ENCODE measurements at places on chromosomes 7 and 10.

DNA sequence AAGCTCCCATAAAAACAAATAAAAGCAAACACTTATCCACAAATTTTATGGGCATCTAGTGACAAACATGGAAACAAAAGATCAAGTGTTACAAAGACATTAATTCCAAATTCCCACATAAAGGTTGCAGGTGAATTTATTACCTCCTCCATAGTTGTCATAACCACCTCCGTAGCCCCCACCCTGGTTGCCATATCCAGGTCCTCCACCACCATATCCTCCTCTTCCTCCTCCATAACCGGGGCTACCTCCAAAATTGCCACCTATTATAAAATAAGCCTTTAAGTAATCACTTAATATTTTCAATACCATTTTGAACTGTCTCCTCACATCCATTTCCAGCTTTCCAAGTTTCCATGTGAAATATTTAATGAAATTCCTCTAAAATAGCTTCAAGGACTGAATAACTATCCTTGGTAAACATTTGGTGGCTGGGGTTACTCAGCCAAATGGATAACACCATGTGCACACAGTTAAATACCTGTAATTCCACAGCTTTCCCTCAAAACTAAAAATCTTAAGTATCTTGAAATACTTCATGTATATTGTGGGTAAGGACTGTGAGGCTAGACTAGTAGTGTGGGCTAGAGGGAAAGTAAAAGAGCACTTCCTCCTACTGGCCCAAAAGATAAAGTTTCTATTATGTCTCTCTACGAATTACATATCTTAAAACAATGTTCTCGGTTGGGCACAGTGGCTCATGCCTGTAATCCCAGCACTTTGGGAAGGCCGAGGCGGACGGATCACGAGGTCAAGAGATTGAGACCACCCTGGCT lies 6.9 kb downstream of the HNRNPA2B1 start:
- DNase-seq: no peak

DNA sequence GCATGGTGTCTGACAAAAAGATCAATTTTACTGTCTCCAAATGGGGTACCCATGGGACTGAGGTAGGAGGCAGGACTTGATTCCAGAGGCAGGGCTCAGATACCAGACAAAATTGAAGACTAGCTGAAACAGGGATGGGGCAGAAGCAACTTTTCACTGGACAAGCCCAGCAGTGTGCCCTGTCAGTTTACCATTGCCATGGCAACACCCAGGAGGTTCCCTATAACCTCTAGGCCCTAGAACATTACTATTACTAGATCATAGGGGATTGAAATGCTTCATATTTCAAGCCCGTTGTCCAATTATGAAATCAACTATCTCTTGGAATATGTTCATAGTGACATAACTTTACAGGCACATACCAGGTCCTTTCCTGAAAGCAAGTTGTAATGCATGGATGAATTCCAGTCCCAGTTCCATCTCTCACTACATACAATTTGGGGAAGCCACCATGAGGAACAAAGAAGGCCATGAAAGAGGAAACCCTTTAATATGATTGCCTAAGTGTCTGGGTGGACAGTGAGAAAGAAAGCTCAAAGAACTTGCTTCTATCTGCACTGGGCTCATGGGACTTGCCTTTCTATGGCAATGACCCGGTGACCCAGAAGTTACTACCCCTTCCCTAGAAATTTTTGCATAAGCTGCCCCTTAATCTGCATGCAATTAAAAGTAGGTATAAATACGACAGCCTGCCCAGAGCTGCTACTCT lies 557.9 kb downstream of the KCNMA1 start:
- DNase-seq: no peak

DNA sequence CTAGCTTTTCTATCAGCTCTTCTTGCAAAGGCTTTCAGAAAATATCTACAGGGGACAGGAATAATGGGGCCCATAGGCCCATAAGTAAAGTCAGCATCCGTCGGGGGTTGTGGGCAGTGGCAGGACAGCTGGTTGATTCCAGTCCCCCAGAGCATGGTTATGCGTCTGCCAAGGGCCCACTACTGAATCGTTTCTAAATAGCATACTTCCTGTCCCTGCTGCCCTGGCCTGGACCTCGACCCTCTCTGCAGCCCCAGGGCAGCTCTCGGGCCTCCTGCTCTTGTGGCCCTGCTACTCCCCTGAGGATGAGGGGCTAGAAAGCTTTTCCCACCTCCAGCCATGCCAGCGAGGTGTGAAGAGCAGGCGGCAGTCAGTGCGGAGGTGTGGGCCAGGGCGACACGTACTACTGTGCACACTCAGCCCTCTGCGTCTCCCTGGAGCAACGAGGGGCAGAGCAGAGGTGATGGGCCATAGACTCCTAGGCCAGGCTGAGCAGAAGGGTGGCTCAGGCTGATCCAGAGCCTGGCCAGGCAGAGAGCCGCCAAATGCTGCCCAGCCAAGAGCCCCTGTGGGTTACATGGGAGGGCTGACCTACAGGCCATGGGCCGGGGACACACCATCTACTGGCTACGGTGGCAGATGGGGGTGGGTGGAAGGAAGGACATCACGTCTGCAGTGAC lies 4.7 kb upstream of the OPN4 start:
- DNase-seq: no peak

- DNase-seq: no peak
Measured at GRCh38 chr7:39987641-39988347, 37.7 kb downstream of the CDK13 start.

GRCh38 chr7:29281782-29282541 lies 87.4 kb downstream of the CHN2 start:
- peak; percentile 74 for DNase-seq

GRCh38 chr7:150453181-150453580 lies 2.8 kb downstream of the GIMAP8 start:
- DNase-seq: no peak

GRCh38 chr7:140391634-140392033 lies 6.7 kb downstream of the SLC37A3 start:
- DNase-seq: no peak

- no peak for DNase-seq
Measured at GRCh38 chr10:34175121-34175520, 640.0 kb downstream of the PARD3 start.

DNA sequence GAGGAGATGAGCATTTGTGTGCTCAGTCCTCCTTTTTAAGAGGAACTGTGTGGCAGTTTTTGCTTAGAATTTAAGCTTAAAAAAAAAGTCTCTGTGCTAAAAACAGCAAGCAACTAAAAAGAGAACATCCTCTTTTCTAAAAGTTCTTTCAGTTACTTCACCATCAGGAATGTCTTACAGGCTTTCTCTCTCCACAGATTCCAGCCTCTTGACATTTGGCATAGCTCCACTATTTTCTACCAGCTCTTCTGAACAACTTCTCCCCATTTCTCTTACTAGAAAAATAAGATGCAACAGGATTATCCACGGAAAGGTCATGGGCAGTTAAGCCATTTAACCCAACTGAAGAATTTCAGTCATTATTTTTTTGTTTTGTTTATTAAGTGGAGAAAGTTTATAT lies 13.2 kb downstream of the PCLO start:
- no peak for DNase-seq

DNA sequence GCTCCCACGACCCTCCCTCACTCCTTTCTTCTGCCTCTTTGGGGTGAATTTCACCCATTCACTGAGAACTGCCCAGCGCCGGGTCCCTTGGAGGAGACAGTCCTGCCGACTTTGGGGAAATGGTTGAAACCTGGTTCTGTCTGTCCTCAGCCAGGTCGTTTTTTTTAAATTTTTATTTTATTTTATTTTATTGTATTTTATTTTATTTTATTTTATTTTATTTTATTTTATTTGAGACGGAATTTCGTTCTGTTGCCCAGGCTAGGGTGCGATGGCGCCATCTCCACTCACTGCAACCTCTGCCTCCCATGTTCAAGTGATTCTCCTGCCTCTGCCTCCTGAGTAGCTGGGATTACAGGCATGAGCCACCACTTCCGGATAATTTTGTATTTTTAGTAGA lies 105.9 kb upstream of the SH2B2 start:
- DNase-seq: no peak

GRCh38 chr10:75265856-75266255 lies 30.1 kb upstream of the COMTD1 start:
- no peak for DNase-seq

DNA sequence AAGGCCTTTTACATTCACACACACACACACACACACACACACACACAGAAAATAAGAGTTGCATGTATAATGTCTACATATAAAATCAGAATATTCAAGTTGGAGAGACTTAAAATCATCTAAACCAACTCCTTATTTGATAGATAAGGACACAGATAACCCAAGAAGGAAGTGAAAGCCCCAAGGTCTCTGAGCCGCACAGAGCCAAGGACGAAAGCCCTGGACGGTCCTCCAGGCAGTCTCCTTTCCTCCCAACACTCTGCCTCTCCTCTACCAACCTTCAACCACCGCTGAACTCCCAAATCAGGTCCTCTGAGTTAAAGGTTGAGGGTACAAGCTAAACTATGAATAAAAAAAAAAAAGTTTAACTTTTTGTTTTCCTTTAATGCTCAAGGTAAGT lies 28.2 kb downstream of the UBE2H start:
- no peak for DNase-seq

GRCh38 chr7:78635026-78635793 lies 818.3 kb downstream of the MAGI2 start:
- DNase-seq: no peak

- DNase-seq: no peak
Measured at GRCh38 chr7:108809356-108809755, 239.7 kb downstream of the DNAJB9 start.

DNA sequence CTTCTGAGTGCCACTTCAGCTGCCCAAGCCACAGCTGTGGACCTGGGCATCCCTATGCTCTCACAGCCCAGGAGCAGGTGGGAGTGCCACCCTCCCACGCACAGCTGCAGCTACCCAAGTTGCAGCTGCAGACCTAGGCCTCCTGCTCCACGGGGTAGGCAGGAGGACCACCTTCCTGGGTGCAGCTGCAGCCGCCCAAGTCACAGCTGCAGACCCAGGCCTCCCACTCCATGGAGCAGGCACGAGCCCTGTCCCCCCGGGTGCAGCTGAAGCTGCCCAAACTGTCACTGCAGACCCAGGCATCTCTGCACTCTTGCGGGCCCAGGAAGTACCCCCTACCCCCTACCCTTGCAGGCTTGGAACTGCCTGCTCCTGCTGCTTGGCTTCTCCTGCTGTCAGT lies 260.2 kb downstream of the XPNPEP1 start:
- DNase-seq: no peak

GRCh38 chr7:100590077-100590737 lies 4.1 kb downstream of the FBXO24 start:
- DNase-seq: no peak

DNA sequence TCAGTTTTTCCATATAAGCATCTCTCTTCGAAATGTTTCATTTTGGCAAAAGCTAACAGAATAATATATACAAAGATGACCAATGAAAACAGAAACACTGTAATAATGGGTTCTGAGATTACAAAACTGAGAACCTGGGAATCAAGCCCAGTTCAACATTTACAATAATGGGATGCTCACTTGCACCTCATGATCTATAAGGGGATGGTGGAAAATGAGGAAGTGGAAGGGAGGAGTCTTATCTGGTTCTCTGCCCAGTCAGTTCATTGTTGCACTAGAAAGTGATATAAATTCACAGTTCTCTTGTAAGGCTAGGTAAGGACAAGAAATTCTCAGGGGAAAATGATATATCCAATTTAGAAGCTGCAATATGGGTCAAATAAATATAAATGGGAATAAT lies 31.7 kb upstream of the RHOBTB1 start:
- no peak for DNase-seq

DNA sequence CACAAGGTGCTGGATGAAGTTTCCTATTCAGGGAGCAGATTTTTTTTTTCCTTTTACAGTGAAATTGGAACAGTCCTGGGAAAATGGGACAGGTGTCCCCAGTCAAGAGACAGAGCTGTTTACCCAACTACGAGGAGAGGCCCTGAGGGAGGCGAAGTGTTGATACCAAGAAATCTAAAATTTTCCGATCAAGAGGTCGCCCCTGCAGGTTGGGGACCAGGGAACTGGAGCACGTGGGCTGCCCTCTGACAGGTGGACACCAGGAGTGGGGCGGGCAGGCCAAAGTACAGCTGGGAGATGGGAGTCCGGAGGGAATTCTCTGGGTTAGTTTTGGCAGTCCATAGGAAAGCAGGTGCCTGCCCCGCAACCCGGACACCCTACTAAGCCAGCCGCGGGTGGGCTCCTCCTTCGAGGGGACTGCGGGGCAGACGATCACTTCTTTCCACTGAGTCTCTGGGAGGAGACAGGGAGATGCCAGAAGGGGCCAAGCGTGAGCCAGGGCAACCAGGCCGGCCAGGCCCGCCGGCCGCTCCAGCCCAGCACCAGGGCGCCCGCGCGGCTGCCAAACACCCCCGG lies 965 bp upstream of the CAMK1D start:
- no peak for DNase-seq

- DNase-seq: no peak
Measured at GRCh38 chr10:7400068-7400715, 10.6 kb downstream of the SFMBT2 start.

GRCh38 chr10:80268938-80269588 lies 20.4 kb downstream of the MAT1A start:
- no peak for DNase-seq

DNA sequence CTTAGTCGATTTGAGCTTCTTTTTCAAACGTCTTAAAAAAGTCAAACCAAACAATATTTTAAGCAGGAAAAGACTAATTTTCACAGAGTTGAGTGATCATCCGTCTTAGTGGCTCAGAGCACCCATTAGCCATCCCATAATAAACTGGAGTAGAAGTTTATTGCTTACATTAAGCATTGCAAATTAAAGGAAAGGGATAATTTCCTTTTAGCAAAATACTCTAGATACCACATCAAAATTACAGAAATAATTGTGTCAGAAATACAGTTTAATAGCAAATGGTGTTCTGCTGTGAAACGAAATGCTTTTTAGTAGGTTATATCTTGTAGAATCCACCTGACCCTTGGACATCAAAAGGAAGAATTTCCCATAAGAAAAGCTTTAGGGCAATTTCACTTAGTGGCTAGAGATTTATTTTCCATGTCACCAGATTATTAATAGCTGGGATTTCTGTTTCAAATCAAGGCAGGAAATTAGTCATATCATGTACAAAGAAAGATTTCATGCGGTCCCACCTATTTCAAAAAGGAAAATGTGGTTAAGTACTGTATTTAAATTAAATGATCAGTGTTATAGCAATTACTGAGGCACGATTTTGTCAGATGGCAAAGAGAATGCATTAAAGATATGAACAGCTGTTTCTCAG lies 96.2 kb downstream of the NPTX2 start:
- DNase-seq: no peak

GRCh38 chr10:73997461-73997786 lies 492 bp upstream of the VCL start:
- peak; percentile 46 for DNase-seq

DNA sequence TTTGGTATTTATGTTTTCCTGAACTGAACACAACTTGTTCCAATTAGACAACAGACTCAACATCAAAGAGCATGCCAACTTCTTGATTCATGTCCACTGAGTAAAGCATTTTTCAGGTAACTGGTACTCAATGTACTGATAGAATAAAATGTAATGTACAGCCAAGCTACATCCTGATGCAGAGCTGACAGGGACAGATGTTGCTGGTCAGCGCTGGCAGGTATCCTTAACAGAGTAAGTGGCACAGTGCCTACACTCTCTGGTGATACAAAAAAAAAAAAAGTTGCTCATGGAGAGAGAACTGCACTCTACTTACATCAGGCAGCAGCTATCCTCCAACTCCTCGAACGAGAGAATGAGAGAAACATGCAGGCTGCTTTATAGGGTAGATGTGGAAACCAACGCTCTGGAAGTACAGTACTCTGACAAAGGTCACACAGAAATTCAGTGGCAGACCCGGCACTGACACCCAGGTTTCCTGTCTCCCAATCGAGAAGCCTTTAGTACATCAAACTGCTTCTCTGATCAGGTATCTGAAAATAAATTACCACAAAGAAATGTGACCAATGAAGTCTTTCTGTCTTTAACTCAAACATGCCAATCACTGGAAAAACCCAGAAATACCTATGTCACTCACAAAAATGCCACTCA lies 4.6 kb downstream of the ITGB1 start:
- DNase-seq: no peak

All from urinary bladder (tissue), 4 donors.